ENCODE measurements at places on chromosomes 3 and 15.

DNA sequence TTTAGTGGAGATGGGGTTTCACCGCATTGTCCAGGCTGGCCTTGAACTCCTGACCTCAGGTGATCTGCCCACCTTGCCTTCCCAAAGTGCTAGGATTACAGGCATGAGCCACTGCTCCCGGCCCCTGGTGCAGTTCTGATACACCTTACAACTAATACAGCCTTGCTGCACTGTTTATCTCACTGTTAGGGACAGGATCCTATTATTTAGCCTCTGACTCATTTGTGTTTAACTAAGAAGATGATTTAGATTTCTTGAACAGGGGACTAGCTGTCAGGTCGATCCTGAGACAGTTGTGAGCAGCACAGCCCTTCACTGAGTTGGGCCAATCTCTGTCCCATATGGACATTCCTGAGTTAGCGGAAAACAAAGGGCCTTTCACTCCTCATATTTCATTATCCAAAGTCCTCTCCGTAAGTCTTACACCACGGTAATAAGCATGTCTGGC lies 19.2 kb downstream of the GYG1 start:
- DNase-seq: no peak

- no peak for DNase-seq
Measured at GRCh38 chr3:68441054-68441453, 491.3 kb downstream of the TAFA4 start.

- DNase-seq: no peak
Measured at GRCh38 chr15:96339619-96340347, 9.3 kb downstream of the NR2F2 start.

- DNase-seq: no peak
Measured at GRCh38 chr3:156793400-156793799, 32.8 kb upstream of the LEKR1 start.

DNA sequence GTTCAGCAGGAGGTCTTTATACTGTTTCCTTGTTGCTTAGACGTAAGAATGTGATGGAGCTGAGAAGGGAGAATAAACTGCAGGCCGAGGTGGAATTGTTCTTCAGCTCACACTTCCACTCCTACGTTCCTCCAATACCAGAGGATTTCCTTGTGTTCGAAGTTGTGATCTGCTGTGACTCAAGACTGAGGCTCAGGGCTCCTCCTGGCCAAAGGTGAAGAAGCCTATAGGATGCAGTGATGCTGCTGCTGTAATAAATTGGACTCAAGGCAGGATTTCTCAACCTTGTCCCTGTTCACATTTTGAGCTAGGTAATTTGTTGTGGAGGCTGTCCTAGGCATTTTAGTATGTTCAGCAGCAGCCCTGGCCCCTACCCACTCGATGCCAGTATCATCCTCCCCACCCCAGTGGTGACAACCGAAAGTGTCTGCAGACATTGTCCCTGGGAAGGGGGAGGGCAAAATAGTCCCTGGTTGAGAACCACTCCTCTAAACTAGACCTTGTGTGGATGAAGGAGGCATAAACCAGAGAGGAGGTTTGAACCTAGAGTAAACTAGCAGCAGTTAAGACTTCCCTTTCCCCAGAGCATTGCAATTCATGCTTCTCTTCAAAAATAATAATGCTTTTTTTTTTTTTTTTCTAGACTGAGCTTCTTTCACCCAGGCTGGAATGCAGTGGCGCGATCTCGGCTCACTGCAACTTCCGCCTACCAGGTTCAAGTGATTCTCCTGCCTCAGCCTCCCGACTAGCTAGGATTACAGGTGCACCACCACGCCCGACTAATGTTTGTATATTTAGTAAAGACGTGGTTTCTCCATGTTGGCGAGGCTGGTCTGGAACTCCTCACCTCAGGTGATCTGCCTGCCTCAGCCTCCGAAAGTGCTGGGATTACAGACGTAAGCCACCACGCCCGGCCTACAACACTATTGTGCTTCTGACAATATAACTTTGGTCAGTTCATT lies 11.1 kb downstream of the RAP2B start:
- no peak for DNase-seq

DNA sequence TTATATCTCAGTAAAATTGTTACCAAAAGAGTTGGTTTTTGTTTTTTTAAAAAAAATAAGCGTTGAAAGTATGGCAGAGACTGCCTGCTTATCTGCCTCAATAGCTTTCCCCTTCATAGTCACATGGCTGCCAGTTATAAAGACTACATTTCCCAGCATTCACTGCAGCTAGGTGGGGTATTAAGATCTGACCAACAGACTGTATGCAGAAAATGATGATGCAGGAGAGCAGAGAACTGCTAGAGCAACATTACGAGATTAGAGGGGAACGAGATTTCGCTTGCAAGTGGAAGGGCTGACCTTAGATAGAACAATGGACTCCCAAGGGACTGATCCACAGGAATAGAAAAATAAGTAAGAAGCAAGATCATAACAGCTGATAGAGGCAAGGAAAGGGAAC lies 14.3 kb downstream of the RHOA start:
- no peak for DNase-seq

DNA sequence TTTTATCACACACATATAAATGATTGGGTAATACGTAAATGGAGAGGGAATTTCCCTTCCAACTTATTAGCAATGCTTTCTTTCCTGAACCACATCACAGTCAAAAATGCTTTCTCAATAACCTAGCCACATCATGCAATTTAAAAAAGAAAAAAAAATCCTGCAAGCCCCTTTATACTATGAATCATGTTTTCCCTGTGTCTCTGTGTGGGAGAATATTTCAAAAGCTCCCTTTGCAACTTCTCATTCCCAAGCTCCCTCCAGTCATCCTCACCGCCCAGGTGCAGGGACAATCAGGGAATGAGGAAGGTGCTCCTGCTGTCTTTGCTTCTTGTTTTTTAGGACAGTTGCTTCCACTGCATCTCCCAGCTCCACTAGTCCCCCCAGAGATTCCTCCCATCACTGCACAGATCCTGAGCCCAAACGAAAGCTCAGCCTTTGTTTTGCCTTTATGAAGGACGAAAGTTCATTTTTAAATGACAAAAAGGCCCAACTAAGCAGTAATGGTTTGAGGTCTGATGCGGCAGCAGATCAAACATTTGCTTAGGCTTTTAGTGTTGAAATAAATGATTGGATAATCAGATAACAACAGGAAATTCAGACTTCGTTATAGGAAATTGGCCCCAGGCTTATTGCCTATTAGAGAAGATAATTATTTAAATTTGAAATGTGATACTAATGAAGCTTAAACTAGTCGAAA lies 47.8 kb upstream of the ADGRG7 start:
- DNase-seq: no peak

GRCh38 chr15:78930577-78931388 lies 14.1 kb downstream of the CTSH start:
- no peak for DNase-seq

DNA sequence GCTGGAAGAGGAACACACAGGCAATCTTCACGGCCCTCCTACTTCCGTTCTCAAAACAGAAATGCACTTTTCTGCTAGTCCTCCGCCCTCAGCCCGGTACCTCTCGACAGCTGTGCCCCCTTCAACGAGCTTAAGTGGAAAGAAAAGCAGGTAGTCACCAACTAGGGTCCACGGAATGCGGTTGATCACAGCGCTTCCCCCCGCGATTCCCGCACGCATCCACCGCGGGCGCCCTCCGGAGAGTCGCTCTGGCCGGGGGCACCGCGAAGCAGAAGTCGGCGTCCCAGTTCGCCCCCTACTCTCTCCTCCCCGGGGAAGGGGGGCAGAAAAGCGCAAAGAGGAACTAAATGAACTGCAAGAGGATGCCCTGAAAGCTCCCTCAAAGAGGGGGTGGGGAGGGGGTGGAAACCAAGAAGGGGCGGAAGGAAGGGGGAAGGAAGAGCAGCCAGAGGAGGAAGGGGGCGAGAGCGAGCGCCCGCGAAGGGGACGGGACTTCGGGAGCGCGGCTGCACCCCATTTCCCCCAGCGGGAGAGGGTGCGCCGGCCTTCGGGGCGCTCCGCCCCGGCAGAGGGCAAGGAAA lies 738 bp downstream of the ACAP2 start:
- DNase-seq: peak; percentile 26

GRCh38 chr15:78726870-78727551 lies 84.3 kb downstream of the ADAMTS7 start:
- DNase-seq: peak; percentile 4
